CD4-positive, alpha-beta T cell treated with Interleukin-17A for 1 hour (primary cell): ENCODE measurements at places on chromosomes 1 and 21.

GRCh38 chr1:228767636-228768354, 32.5 kb downstream of the RHOU start:
- no peak for DNase-seq

GRCh38 chr1:45095450-45095849, 83.4 kb downstream of the UROD start:
- DNase-seq = no peak

DNA sequence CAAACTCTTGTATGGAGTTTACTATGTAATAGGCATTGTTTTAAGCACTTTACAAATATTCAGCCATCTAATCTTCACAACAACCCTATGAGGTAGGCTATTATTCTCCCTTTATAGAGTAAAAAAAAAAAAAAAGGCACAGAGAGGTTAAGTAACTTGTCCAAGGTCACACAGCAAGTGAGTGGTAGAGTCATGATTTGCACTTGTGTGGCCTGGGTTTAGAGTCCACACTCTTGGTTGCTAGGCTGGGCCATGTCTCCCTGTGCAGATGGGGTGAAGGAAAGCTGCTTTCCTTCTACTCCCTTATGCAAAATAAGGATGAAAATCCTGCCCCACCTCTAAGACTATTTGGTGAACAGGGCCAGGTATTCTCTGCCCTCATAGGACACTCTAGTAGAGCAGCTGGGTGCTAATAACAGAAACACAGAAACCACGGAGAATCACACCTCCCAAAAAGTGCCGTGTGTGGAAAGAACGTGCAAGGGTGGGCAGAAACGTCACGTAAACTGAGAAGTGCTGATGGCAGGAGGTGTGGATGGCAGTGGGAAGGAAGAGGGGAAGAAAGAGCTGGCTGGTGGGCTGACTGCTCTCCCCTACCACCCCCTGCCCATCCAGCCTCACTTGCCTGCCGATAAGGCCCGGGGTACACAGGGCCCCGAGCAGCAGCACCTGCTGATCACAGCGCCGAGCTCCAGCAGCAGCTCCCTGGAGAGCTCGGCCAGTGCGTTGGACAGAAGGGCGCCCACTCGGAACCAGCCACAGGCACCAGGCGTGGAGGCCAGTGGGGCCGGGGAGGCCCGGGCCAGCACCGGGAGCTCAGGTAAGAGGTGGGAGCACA, 28.3 kb upstream of the VPS13D start:
- peak; percentile 59 for DNase-seq

DNA sequence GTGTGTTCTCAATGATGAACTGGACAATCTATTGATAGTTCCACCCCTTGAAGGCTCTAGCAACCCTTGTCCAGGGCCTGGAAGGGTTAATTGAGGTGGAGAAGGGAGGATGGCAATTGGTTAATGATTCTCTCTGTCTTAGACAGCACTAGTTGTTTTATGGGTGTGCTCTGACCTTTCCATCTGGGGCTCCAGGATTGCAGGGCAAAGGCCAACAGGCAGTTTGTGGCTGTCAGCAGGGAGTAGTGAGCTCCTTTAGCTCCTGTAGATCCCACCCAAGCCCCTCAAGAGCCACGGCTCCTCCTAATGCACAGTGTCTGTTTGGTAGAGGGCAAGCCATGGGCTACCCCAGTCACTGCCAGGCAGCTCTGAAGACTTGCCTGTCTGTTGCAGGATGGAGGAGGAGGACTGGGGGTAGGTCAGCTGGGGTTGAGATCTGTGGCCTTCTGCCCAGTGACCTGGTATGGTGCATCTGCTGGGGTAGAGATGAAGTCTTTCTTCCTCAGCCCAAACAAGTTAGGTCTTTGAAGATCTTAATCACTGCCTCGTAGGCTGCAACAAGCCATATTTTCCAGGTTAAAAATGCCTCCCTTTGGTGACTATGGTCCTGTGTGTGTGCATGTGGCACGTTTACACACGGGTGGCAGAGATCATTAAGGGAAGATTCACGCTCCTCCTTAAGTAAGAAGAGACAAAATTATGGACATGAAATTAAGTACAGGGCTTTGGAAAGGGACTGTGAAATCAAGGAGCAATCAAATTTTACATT, 7.7 kb downstream of the MROH7 start:
- no peak for DNase-seq

DNA sequence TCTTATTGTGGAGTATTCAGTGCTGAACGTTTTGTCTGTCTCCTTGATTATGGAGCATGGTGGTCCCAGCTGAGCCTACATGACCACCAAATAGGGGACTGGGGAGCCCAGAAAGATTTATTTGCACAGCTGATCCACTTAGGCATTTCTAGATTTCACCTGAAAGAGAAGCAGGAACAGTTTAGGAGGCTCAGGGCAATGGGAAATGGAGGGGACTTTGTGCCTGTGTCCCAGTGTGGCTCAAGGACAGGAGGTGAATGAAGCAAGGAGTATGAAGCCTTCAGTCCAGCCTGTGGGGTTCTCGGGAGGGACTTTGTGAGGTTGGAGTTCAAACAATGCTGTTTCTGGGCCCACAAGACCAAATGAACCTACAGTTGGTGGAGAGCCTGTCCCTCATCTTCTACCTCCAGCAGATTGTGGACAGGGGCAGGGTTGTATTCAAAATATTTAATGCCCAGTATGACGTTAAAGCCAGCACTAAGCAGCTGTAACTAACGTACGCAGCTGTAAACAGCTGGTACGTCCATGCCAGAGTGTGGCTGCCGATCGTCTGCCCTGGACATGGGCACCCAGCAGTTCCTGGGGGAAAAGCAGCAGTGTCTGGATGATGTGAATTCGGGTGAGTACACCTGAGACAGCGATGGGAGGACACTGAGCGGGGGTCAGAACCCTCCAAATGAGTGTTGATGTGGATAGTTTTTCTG, 164.9 kb upstream of the RAB4A start:
- DNase-seq = no peak
